Right hindlimb (tissue), 1 donor: ENCODE measurements at places on chromosomes 7 and 10.
A peak's percentile ranks its signal among the peaks of the same experiment; 100 is the strongest.

DNA sequence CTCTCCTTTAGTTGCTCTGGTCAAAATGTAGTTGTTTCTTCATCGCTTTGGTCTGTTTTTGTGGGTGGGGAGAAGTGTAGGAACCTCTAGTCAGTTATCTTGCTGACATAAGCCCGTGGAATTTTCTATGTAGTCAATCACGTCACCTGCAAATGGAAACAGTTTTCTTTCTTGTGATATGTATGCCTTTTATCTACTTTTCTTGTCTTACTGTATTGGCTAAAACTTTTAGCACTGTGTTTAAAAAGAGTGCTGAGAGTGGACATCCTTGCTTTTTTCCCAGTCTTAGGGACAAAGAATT is 42.3 kb downstream of the AKR1E2 start:
- no peak for DNase-seq

DNA sequence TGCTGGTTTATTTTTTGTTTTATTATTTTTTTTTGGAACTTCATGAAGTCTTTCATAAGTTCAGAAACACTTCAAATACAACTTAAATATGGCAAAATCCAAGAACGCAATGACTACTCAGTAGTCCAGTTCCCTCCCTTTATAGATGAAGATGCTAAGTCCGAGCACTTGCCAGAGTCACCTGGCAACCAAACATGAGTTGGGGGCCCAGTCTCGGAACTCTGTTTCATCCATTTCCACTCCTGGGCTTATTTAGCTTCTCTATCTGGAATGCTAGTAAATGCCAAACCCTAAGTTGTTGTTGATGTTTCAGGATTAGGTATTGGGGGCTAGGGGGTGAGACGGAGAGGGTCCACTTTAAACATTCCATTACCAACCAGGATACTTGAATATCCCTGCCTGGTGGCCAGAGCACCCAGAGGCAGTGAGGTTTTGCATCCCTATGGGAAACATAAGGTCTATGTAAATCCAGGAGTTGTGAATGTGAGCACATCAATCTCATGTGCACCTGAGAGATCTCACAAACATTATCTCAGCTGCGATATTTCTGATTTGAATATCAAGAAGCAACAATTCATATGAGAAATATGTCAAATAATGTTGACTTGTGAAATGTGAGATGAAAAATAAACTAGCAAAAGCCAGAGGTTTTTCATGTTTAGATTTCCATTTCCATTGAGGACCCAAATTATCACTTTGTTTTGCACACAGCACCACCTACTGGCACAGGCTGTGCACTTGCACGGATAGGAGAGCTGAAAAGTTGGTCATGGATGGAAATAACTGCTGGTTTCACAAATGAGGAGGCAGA is 129.3 kb downstream of the PKD1L1 start:
- peak; percentile 88 for DNase-seq

DNA sequence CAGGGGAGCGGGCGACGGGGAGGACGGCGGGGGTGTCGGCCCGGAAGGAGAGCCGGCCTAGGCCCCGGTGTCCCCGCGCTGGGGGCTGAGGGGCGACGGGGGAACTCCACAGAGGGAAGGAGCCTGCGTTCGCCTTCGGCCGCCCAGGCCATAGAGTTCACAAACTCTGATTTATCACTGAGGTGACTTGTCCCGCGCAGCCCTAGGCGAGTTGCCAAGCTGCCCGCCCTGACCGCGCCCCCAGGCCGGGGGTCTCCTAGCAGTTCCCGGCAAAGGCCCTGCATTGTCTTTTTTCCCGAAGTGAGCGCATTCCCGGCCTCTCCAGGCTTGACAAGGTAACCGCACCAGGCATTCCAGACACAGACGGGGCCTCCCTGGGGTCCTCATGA is 2.9 kb upstream of the NKX6-2 start:
- DNase-seq, result no peak

- no peak for DNase-seq
Measured at GRCh38 chr7:107810626-107811025, 7.6 kb upstream of the SLC26A3 start.

DNA sequence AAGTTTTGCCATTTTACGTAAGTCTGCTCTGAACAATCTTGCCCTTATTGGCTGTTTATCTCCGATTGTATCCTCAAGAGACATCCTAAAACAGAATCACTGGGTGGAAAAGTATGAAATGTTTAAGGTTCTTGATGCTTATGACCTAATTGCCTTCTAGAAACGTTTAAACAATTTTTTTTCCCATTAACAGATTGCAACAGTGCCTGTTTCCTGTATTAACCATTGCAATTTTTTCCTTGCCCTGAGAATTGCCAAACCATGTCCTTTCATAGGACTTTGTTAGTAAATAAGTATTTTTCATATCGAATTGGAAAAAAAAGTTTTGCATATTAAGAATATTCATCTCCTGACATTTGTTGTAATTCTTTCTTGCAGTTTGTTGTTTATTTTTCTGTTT is 639.8 kb downstream of the INHBA start:
- DNase-seq, result no peak

- no peak for DNase-seq
Measured at GRCh38 chr7:43164757-43165156, 52.3 kb downstream of the HECW1 start.

- DNase-seq, result no peak
Measured at GRCh38 chr10:58305821-58306220, 29.0 kb upstream of the UBE2D1 start.
